ENCODE measurements at places on chromosomes 11 and 22.

GRCh38 chr11:2452321-2453012, 7.7 kb downstream of the KCNQ1 start:
- DNase-seq = no peak

- no peak for DNase-seq
Observed at GRCh38 chr11:97506076-97506759, 1116.4 kb downstream of the JRKL start.

DNA sequence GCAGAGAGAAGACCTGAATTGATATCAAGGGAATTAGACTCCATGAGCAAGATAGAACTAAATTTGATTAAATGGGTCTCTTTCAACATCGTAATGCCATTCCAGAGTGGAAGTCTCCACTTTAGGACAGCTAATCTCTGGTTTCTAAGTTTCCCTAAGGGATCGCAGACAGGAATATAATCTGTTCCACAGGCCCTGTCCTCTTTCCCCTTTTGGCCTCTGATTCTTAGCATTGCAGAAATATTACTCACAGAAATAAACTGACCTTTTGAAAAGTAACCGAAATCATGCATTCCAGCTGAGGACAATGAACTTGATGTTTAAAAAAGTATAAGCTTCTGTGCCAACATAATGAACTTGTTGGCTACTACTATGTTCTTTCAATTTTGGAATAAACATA, 227.8 kb downstream of the ETS1 start:
- DNase-seq = no peak

- DNase-seq = no peak
Observed at GRCh38 chr11:12246989-12247388, 130.4 kb upstream of the PARVA start.

GRCh38 chr11:1121331-1121812, 36.4 kb upstream of the MUC5AC start:
- DNase-seq = no peak

- DNase-seq = no peak
Observed at GRCh38 chr11:19499999-19500398, 212.6 kb upstream of the NAV2 start.

- DNase-seq = no peak
Observed at GRCh38 chr22:32720924-32721323, 80.6 kb upstream of the TIMP3 start.

DNA sequence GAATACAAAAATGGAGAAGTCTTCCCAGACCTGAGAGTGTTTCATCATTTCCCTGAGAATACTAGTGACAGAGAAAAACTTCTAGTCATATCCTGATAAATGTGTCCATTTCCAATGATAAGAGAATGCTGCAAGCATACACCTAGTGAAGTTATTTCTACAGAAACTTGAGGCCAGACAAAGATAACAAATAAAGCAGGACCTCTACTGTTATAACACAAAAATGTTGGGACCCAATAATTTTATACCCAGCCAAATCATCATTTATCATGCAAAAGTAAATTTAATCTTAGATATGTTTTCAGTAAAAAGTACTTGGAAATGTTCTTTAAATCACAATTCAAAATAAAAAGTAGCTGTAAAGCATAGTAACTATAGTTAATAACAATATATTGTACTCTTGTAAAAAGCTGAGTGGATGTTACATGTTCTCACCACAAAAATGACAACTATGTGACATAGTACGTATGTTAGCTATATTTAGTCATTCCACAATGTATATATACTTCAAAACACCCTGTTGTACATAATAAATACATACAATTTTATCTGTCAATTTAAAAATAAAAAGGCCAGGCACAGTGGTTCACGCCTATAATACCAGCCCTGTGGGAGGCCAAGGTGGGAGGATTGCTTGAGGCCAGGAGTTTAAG, 12.6 kb downstream of the RRAS2 start:
- DNase-seq = no peak
